ENCODE measurements at places on chromosomes 12 and 14.

DNA sequence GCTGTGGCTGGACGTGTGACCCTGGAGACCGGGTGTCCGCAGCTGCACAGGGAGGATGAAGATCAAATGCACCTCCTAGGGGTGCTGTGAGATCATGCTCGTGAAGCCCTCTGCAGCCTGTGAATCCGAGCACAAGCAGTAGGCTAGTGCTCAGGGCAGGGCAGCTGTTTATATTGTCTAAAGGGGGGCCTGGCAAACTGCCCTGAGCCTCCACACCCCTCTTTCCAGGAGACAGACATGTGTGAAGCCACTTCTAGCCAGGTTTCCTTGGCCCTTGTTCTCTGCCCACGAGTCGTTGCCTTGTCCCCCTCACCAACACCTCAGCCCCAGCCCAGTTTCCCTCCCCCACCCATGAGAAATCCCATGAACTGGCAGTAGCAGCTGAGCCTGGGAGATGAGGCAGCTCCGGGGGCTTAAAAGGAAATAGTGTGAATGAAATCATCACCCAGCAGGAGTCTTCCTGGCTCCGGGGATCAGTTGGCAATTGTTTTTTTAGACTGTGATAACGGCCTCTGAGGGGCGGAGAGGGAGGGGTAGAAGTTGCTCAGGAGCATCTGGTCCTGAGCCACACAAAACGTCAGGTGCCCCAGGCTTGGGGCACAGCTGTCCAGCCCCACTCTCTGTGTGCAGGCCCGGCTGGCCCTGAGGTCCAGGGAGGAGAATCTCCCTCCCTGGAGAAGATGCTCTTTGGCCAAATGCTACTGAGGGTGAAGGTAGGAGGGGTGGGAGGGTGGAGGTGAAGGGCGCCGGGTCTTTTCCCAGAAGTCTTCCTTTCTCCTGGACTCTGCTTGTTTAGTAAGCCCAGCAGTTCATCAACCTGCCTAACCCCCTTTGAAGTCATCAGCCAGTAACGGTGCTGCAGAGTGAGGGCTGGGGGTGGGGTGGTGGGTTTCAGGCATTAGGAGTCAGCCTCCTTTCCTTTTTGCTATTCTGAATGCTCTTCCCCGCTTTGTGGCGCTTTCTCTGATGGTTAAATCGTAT is 4.0 kb downstream of the FGF6 start:
- peak; percentile 79 for DNase-seq

DNA sequence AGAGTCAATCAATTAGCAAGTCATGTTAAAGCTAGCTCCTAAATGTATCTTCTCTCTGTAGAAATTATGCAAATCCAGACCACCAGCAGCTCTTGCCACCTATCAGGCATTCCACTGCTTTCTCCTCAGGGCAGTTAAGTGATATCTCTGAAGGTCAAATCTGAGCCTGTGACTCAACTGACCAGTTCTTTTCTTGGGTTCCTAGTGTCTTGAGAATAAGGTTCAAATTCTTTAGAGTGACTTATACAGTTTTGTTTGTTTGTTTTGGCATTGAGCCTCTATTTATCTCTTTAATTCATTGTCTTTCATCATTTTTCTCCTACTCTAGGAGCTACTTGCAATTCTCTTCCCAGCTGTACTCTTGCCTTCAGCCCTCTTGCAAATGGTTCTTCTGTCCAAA is 2.5 kb upstream of the LRIG3 start:
- no peak for DNase-seq

DNA sequence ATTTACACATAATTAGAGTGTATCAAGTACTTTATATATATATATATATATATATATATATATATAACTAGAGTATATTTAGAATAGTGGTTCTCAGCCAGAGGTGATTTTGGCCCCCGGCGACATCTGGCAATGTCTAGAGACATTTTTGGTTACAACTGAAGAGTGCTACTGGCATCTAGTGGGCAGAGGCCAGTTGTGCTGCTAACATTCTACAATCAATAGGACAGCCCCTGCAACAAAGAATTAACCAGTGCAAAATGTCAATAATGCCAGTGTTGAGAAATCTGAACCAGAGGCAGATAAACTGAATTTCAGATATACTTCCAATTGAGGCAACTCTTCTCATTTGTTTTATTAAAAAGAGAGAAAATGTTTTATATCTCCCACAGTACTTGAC is 8.9 kb downstream of the GTF2A1 start:
- DNase-seq: peak; percentile 33

GRCh38 chr14:61750708-61751474 is 11.3 kb upstream of the SNAPC1 start:
- peak; percentile 89 for DNase-seq

GRCh38 chr14:66143387-66144112 is 342.6 kb upstream of the CCDC196 start:
- no peak for DNase-seq

GRCh38 chr12:132356691-132357622 is 27.6 kb upstream of the GALNT9 start:
- peak; percentile 76 for DNase-seq

- DNase-seq: no peak
Measured at GRCh38 chr12:1313906-1314305, 280.5 kb downstream of the FBXL14 start.

DNA sequence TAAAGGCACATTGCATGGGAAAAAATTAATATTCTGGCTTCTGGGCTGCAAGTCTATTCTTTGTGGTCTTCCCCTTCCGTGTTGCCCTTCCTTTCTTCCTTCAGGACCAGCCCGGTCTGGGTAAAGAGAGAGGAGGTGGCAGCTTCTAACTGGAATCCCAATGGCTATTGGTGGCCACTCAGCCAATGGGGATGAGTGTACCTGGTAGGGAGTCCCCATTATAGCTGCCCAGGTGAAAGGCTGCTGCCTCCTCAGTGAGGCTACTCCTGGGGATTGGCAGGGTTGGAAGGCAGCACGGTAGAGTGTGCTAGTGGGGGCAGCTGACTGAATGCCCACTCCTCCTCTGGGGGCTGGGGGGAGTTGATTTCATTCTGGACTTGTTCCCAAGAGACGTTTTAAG is 112.6 kb downstream of the RBM19 start:
- no peak for DNase-seq

DNA sequence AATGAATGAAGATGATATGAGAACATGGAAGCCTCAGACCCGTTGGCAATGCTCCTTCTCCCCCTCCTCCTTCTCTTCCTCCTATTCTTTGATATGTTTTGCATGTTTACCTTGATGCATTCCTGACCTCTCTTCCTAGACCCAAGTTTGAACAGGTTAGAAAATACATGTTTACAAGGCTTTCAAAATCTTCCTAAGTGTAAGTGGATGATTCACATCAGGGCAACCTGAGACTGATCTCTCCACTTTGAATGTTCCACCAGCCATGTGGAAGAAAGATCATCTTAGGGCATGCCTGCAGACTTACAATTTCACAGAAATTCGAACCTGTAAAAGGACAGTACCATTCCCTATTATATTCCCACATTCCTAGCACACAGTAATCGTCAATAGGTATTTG is 18.0 kb upstream of the LDHB start:
- DNase-seq: no peak

DNA sequence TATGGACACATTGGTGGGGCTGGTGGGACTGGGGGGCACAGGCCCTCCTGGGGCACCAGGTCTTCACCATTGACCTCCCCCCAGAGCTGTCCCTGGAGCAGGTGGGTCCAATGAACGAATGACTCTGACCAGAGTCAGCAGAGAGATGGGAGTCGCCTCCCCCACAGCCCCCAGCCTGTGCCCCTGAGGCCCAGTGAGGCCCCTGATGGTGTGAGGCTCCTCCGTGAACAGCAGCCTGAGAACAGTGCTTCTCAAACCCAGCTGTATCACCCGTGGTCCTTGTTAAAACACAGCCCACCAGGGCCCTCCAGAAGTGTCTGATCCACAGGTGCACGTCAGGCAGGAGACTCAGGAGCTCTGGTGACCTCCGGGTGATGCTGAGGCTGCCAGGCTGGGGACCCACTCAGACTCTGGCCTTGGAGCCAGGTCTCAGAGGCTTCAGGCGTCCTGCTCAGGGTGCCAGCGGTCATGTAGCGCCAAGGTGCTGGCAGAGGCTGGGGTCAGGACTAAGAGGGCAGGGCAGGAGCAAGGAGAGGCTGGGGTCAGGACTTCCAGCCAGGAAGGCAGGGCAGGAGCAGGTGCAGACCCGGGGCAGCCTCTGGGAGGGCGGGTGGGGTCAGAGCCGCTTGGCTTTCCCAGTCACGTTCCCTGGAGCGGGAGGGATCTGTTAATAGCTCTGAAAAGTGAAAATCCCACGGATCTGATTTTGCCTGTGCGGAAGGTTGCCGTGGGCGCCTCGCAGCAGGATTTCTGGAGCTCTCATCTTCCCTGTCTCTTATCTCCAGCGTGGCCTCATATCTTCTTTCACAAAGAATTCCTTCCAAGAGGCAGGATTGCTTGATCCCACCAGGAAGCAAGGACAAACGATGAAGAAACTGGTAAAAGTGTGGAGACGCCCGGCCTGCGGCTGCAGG is 35.0 kb downstream of the GALNT9 start:
- DNase-seq: no peak

- no peak for DNase-seq
Measured at GRCh38 chr12:114671443-114672411, 12.2 kb downstream of the TBX3 start.

GRCh38 chr12:102426599-102427542 is 53.5 kb downstream of the IGF1 start:
- DNase-seq: peak; percentile 26

GRCh38 chr14:105139831-105140239 is 28.7 kb downstream of the JAG2 start:
- DNase-seq: no peak

- DNase-seq: no peak
Measured at GRCh38 chr12:123715195-123715594, 3.0 kb downstream of the ATP6V0A2 start.

- no peak for DNase-seq
Measured at GRCh38 chr12:25797949-25798348, 160.5 kb upstream of the RASSF8 start.

DNA sequence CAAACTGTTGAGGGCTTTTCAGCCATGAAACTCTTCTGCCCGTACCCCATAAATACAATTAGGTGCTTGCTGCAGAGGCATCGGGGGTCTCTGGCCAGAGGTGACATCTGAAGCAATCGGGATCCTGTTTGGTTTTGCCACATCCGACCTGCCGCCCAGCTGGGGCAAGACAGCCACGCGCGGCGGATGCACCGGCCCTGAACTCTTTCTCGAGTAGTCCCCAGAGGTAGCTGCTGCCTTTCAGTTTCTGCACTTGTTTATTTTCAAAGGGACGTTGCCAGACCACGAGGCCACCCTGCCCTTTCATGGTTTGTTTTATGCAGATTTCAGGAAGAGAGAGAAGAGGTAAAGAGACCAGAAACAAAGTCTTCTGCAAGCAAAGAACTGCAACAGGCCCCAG is 10.6 kb upstream of the MLXIP start:
- DNase-seq: no peak

DNA sequence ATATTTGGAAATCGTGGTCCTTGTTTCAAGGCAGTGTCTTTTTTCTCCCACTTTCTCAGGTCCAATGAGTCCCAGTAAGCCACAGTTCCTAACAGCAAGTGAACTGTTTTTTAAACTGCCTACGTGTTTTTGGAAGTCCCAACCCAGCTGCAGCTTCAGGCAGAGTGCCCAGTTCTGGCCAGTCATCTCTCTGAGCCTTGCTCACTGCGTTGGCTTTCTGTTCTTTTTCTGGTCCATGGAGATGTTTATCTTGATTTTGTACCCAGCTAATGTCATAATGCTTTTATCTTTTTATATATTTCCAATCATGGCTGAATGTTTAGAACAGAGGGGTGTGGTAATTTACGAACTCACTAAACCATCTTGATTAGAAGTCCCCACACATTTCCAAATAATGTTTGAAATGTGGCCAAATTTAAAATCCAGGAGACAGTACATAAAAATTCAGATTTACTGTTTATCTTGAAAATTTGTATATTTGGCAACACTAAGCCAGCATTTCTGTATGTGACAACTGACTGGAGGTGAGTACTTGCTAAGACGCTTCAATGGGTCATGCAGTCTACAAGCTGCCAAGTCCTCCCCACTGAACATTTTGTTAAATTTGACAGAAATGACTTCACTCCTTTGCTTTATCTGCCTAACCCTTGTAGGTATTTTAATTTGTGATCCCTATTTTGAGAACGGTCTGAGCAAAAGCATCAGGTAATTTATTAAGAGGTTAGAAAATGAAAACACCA is 46.1 kb upstream of the OTOGL start:
- peak; percentile 77 for DNase-seq

DNA sequence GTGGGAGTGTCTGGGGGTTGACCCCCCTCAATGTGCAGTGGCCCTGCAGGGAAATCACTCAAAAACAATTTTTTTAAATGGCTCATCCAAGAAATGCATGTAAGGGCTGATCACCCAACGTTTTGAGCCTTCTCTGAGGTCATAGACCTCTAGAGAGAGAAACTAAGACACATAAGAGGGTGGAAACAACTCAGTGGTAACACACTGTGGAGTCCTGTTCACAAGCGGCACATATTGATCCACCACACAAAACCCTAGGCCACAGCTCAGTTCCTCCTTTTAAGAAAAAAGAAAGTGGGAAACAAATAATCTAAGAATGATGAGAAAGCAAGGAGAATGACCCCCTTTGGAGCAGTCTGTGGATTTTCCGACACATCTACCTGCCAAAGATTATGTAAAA is 83.0 kb upstream of the METAP2 start:
- DNase-seq: no peak

DNA sequence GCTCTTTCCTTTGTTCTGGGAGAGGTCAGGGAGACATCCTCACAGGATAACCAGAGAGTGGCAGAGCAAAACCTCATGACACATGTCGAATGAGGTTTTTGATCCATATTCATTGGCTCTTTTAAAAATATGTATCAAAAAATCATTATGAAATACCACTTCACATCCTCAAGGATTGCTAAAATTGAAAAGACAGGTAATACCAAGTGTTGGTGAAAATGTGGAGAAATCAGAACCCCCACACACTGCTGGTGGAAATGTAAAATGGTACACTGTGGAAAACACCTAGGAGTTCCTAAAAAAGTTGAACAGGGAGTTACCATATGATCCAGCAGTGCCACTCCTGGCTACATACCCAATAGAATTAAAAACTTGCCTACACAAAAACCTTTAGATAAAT is 107.8 kb upstream of the ARID2 start:
- DNase-seq: no peak

DNA sequence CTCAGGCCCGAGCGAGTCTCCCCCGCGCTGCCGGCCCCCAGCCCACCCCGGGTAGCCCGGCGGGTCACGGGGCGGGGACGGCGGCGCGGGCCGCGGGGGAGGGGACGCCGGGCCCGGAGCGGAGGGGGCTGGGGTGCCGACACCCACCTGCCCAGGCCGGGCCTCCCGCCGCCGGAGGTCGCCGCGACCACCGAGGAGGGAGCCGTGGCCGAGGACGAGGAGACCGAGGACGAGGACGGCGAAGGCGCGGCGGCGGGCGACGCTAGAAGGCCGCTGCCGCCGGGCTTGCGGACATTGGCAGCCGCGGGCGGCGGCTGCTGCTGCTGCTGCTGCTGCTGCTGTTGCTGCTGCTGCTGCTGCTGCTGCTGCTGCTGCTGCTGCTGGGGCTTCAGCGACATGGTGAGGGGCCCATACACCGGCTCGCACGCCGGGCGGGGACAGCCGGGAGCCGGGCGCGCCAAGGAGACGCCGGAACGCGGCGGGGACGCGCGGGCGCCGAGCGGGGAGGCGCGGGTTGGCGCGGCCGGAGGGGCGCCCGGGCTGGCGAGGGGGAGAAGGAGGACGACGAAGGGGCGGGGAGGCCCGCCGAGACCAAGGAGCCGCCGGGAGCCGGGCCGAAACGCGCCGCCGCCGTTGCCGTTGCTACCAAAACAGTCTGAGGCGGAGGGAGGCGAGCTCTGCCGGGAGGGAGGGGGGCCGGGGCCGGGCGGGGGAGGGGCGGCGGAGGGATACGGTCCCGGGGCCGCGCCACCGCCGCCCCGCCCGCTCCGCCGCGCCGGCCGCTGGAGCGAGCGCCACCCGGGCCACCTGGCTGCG is at the start of gene ATXN2:
TSS of gene ATXN2 (minus strand) at position 679 of the 816 bp plus-strand sequence. CDS start at position 398, 281 bp downstream.
- peak; percentile 87 for DNase-seq
